ENCODE measurements at places on chromosomes 5 and 9.

- DNase-seq = no peak
These were observed 89.6 kb downstream of the CCDC171 start for GRCh38 chr9:15642369-15642962.

GRCh38 chr9:128370367-128370751 lies 815 bp upstream of the URM1 start:
- no peak for DNase-seq

DNA sequence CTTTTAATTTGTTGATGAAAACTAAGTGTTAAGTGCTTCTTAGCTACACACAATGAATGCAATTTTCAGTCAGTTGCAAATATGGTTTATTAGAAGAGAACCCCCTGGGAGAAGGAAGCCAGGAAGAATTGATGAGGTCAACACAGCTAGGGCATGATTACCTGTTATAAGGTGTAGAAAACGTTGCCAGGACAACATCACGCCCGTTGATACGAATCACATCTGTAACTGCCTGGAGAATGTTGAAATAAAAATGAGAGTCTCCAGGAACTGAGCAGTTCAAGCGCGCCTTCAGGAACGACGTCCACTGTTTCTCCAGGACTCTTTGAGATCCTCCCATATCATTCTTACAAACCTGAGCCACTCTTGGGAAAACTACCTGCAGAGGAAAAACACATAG lies 88.0 kb downstream of the SEMA6A start:
- DNase-seq = no peak

GRCh38 chr9:78253285-78253684 lies 17.4 kb downstream of the CEP78 start:
- no peak for DNase-seq

DNA sequence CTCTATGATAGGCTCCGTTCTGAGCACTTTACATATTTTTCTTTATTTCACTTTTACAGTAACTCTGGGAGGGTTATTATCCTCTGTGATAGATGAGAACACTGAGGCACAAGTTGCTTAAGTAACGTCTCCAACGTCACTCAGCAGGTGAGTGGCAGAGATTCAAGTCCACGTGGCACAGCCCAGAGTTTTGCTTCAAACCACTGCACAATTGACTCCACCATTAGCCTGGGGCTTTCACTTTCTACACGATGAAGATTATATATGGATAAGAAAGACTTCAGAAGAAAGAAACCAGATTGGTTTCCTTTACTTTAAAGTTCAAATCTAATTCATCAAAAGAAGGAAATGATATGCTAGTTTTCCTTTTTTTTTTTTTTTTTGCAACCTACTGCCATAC lies 245.9 kb downstream of the SYK start:
- no peak for DNase-seq

DNA sequence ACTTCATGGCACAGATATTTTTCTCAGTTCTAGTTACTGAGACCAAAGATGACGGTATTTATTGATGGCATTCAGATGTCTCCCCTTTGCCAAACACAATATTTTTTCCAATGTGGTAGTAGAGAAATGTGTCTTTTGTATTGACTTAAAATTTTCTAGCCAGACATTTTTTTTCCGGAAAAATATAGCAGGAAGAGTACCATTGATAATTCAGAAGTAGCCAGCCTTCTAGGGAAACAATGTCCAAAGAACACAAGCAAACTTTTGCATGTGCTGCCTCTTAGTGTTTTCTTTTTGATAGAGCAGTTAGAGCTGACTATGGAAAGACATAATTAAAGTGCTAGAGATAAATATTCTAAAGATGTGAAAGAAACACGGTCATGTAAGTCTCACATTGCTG lies 231.4 kb downstream of the MARCHF11 start:
- DNase-seq = no peak

DNA sequence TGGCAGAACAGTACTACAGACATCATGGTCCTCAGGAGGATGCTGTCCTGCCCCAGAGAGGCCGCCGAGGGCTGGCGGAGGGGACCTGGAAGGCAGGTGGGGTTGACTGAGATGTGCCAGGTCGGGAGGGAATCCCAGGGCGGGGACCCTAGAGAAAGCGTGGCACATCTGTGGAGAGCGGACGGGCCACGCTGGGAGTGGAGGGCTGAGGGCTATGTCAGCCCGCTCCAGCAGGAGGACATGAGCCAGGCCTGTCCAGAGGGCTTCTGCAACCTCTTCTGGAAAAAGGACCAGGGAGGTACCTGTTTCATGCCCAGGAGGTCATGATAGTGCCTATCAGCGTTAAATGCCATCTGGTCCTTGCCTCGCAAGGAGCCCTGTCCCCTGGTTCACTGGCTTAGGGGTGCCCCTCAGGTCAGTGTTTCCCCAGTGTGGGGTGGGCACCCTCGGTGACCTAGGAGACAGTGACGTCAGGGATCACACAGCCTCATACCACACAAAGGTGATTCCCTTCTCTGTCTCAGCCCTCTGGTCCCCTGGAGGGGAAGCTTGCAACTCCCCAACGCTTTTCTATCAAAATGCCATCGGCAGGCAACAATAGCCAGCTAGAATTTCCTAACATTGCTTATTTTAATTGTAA lies 103.6 kb upstream of the IER5L start:
- no peak for DNase-seq

DNA sequence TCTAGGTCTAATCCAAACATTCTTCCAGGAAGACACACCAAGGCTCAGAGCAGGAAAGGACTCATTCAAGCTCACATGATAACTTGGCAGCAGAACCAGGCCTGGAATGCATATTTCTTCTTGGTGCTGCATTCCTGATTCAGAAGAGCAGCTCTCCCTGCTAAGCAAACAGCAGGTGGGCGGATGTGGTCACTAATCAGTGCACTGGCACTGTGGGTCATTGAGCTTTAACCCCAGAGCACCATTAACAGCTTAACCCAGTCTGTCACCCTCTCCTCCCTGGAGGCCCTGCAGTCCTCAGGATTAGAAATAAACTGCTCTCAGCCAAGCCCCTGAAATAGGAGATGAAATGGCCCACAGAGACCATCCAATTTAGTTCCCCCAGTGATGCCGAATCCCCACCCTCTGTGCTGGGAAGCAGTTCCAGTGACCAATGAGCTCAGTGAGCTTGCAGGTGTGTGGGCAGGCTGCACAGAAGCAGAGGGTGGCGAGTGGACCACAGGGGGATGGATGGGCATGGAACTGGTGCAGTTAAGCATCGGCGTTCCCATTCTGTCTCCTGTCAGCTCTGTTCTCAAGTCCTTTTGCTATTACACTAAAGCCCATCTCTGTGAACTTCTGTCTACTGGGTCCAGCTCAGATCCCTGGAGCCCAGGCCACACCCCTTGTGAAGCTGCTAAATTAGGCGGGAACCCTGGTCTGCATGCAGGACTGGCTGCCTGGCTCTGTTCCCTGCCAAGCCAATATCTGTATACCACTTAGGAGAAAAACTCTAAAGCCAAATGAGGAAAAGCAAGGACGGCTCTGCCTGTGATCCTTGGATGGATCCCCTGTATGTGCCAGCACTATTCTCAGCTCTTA lies 16.6 kb upstream of the MEGF9 start:
- no peak for DNase-seq

GRCh38 chr5:1844708-1845436 lies 37.9 kb downstream of the IRX4 start:
- no peak for DNase-seq

DNA sequence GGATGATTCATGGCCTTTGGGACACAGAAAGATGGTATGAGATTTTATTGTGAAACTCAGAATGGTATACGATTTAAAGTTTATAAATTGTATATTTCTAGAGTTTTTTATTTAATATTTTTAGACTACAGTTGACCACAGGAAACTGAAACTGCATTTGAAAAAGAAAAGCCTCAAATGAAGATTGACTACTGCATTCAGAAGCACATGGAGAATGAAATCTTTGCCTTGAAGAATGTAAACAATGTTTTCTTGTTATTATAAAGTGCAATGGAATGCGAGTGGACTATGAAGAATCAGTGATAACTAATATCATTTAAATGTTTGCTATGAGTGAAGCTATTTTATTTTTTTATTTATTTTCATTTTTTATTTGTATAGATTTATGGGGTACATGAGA lies 169.1 kb upstream of the CDH18 start:
- no peak for DNase-seq

GRCh38 chr5:142235050-142235797 lies 89.6 kb downstream of the SPRY4 start:
- no peak for DNase-seq

GRCh38 chr5:69130241-69130640 lies 36.4 kb downstream of the SLC30A5 start:
- DNase-seq = no peak

DNA sequence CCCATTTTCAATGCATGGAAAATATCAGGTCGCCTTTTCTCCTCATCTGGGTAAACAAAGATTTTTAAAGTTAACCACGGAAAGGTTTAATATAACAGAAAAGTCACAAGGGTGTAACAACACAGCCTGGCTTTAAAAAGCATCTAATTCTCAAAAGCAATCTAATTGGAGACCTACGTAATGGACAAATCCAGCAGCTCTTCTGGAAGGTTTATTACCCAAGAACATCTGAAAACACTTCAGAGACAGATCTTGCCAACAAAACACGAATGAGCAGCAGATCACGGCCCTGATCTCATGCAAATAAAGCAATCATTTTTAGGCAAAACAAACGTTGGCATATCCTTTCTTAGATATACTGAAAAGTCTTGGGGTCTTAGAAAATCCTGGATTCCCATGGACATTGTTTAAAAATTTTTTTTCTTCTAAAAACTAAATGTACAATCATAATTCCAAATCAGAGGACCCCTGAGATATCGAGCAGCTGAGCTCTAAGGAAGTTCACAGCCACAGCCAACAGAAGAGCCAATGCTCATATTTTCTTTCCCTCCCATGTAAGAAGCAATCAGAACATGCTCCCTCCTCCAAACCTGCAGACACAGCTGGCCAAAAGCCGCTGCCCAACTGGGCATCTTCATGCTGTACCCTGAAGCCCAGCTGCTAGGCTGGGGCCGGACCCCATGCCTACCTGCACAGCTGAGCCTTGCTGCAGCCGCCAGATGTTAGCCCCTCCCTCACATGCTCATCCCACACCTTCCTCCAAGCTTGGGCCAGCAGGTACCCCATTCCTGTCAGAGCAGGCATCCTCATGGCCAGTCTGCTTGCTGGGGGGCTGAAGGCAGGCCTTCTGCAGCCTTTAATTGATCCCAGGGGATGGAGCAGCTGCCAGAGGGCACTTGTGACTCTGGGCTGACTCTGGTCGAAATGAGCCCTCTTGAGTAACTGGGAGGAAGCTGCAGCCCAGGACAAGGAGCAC lies 11.2 kb downstream of the ANKS6 start:
- DNase-seq = no peak

DNA sequence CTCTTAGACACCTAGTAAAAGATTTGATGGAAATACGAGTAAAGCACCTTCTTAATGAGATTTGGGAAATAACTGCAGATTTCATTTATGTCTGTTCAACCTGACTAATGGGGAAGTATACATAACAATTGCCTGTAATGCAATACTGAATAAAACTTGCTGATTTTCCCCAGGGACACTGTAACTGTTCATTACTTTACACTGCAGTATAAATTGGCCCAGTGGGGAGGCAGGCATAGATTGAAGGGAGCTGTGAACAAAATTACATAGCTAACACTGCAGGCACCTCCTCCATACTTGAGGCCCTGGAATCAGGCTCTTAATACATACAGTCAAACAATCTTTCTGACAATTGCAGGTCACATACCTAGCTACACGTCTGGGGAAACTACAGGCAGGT lies 216.2 kb downstream of the PTPRD start:
- no peak for DNase-seq

DNA sequence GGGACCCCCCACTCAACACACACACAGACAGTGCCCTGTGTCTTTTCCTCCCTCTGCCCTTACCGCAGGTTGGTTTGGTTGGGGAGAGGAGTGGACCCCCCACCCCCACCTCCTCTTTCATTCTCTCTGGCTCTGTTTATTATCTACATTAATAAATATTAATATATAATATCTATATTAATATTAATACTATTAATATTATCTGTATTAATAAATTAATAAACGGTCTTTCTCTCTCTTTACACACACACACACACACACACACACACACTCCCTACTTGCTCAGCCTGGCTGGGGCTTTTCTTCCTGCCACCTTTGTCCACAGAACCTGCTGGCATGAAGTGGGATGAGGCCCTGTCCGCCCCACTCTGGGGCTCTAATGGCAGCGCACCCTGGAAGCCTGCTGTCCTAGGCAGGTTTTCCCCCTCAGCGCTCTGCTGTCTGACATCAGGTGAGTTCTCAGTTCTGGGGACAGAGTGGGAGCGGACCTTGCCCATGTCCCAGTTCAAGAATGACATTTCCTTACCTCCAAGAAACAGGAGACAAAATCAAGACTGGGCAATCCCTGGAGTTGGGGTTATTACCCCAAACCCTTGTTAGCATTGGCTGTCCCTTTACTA lies 10.5 kb upstream of the SMIM32 start:
- DNase-seq = no peak

GRCh38 chr9:32398207-32398606 lies 13.8 kb downstream of the ACO1 start:
- DNase-seq = no peak

DNA sequence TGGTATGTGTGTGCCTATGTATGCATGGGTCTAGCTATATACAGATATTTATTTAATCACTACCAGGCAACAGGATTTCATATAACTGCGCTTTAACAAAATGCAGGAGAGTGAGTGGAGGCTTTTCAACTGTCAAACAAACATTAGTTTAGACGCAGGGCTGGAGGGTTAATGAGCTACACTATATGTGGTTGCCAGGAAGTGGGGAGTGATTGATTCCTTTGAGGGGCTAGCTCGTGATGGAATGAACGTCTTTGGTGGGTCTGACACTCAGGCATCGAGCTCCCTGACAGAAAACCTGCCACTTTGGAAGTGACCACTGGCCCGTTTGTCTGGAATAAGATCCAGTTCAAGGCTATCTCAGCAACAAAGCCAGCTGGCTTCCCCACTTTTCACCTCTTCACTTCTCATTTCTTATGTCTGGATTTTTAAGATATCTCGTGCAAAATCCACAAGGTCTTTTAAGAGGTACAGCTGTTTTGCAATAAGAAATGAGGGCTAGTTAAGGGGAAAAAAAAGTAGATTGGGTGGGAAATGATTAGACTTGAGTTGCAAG lies 78.0 kb downstream of the CFAP77 start:
- no peak for DNase-seq

DNA sequence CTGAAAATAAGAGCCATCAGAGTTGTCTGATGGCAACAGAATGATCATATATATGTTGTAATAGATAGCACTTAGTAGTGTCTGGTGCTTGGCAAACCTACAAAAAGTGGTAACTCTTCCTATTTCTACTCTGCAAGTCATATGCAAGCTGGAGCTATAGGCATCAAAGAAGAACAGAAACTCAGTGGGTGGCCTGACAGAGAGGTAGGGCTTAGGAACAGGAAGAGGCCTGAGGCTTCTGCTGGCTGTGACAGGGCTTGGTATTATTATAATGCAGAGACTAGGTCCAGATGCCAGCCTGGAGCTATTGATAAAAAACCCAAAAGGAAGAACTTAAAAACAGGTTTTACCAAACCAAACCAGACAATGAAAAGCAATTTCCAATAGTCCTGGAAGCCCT lies 4.4 kb upstream of the DIAPH1 start:
- no peak for DNase-seq

GRCh38 chr5:28766565-28767158 lies 1728.3 kb upstream of the CDH9 start:
- DNase-seq = no peak

All from stimulated activated CD8-positive, alpha-beta memory T cell treated with anti-CD3 and anti-CD28 coated beads, Interleukin-2, amount 100 ng/mL, for 1 hour (primary cell).